ENCODE measurements at places on chromosomes 6 and 20.

DNA sequence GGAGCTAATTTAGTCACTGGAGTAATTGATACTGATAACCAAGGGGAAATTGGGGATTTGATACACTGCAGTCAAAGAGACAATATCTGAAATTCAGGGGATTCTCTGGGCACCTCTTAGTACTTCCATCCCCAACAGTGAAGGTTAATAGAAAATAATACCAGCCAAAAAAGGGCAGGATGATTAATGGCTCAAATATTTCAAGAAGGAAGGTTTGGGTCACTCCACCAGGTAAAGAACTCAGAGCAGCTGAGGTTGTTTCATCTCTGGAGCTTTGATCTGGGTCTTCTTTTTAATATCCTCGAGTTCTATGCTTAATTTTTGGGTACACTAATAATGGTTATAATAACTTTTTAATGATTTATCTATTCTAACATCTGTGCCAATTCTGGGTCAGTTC lies 70.8 kb downstream of the CDKAL1 start:
- no peak for DNase-seq

DNA sequence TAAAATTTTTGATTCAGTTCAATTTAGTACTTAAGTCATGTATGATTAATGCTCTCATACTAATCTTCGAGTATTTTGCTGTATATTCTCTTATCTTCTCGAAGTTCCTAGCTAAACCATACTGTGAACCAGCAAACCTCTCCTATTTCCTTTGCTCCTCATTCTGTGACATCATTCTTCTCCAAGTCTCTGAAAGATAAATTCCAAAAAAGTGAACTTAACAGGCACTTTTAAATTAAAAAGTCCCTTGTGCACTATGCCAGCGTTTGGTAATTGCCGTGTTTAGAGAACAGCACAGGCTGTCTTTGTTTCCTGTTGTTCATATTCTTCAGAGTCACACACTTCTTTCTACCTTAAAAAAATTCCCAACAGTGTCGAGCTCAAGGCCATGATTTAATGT lies 188.4 kb upstream of the PHACTR1 start:
- no peak for DNase-seq

GRCh38 chr6:34005901-34006531 lies 139.9 kb downstream of the GRM4 start:
- no peak for DNase-seq

DNA sequence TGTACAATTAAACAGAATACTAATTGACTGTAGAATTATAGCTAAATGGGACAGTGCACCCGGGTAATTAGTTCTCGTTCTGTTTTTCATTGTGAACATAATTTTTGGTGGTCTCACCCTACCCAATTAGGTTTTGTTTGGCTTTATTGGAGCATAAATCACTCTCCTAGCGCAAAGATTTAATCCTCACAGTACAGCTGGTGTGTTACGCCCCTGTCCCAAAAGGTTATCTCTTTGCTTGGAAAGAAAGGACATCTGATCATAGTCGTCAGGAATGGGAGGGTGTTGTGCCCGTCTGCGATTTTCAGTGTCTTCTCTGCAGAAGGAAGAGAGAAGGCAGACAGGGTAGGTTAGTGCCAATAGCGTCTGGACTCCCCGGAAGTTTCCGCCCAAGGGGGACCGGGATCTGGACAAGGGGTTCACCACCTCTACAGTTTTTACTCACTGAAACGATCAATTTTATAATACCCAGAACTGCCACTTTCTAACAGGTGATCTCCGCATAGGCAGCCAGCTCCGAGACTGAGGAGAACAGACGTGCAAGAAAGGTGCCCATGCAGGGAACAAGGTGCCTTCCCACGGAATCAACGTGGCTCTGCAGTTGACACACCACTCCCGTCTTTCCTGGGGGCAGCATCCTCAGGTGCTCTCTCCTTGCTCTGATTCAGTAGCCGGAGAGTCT lies 617.4 kb upstream of the CDH4 start:
- no peak for DNase-seq

- DNase-seq: no peak
These were observed 193.1 kb downstream of the SIM1 start for GRCh38 chr6:100271625-100272024.

GRCh38 chr6:118704915-118705314 lies 53.5 kb upstream of the CEP85L start:
- no peak for DNase-seq
